SHP77 treated with DMSO at 0.1 percent for 48 hours (cell line): ENCODE measurements at places on chromosomes 16 and 17.

GRCh38 chr17:73932216-73932749, 271.2 kb upstream of the RPL38 start:
- no peak for DNase-seq

DNA sequence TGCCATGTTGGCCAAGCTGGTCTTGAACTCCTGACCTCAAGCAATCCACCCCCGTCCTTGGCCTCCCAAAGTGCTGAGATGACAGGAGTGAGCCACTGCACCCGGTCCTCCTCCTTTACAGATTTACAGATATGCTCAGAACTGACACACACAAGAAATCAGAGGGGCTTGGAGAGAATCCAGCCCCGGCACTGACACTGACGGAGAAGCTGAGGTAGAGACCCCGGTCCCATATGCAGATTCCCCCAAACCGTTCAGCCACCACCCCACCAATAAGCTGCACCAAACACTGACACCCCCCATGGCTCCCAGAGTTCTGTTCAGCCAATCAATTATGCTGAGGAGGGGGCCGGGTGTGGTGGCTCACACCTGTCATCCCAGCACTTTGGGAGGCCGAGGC, 141.1 kb upstream of the RPH3AL start:
- DNase-seq = no peak

- peak; percentile 30 for DNase-seq
Observed at GRCh38 chr16:71882505-71883167, 1.3 kb downstream of the ZNF821 start.

DNA sequence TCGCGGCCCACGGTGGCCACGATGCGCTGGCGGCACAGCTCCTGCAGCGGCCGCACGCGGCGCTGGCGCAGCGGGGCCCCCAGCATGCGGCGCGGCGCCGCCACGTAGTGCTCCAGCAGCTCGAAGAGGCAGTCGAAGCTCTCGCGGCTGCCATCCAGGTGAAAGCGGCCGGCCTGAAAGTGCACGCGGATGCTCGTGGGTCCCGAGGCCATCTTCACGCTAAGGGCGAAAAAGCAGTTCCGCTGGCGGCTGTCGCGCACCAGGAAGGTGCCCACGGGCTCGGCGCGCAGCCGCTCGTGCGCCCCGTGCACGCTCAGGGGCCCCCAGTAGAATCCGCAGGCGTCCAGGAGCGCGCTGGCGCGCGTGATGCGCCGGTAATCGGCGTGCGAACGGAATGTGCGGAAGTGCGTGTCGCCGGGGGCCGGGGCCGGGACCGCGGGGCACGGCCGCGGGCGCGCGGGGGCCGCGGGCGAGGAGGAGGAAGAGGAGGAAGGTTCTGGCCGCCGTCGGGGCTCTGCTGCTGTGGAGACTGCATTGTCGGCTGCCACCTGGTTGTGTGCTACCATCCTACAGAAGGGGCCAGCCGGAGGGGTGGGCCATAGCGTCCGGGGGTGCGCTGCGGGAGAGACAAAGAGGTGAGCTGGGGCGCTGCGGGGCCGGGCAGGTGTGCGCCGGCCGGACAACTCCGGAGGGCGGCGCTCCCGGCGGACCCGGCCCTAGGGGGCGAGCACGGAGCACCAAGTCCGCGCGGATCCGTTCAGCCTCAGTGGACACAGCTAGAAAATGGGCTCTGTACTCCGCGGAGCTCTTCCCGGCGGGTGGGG, 879 bp downstream of the SOCS1 start:
- no peak for DNase-seq

GRCh38 chr17:80901319-80901718, 90.3 kb upstream of the CHMP6 start:
- no peak for DNase-seq

DNA sequence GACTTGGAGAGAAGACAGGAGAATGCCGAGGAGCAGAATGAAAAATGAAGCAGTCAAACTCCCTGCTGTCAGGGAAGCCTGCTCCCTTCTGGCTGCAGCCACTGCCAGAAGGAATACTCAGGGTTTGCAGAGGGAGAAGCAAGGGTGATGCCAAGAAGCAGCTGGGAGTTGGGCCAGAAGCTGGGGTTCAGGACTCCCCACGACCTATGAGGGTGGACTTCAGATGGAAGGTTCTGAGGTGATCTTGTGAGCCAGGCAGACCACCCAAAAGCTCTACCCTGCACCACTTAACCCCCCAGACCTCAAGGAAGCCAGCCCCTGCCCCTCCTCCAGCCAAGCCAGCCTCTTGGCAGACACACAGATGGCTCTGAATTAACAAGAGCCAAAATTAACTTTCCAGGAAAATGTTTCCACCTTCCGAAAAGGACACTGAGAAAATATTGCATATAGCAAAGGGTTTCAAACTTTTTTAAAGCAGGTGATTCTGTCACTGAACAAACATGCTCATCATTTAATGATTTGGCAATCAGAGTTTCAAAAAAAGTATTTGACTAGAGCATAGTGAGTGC, 126.0 kb upstream of the ERCC4 start:
- DNase-seq = no peak

DNA sequence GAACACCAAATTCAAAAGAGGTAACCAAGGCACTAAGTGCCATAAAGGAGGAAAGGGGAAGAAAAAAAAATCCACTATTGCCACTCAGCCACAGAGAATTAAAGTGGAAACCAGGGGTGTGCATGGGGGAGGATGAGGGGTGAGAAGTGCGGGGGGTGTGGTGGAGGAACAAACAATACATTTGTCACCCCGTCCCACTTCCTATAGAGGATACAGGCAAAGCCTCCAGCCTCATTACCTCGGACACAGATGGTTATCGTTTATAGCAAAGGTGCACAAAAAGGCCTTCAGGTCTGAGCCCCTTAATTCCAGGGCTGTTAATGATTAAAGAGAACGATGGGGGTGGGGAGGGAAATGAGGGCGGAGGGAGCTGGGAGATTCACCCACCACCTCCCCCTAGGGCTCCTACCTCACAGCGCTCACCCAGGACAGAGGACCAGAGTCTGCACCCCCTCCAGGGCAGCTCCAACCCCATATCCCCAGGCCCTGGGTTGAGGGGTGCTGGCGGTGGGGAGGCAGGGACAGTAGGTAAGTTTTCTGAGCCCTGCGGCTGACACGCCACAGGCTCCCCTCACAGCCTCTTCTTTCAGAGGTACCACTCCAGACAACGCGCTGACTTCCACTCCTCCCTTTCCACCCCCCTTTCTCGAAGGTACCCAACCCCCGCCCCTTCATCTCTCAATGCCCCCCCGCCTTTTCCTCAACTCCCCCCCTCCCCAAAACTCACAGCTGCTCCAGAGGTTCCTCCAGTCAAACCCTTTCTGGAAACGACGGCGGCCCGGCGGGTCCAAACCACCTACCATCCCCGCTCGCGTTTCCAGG, 470 bp downstream of the DCUN1D3 start:
- no peak for DNase-seq

- no peak for DNase-seq
Observed at GRCh38 chr16:59042301-59042700, 308.2 kb upstream of the GOT2 start.

GRCh38 chr17:16912021-16912962, 59.6 kb downstream of the TNFRSF13B start:
- no peak for DNase-seq

DNA sequence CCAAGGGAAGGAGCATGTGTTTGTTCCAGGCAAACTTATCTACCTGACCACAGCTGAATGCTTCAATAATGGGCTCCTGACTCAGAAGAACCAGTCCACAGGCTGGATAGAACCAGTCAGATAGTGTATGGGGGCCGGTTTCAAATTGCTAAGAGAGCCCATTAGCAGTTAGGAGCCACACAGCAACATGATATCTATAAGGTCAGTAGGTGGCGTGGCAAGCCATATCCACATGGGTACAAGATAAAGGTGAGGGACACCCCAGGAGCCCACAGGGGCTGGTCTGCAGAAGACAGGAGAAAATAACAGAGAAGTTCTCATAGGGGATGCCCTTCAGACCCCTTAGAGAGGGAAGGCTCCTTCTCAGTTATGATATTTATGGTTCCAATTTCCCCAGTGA, 31.6 kb upstream of the CDRT15 start:
- no peak for DNase-seq

DNA sequence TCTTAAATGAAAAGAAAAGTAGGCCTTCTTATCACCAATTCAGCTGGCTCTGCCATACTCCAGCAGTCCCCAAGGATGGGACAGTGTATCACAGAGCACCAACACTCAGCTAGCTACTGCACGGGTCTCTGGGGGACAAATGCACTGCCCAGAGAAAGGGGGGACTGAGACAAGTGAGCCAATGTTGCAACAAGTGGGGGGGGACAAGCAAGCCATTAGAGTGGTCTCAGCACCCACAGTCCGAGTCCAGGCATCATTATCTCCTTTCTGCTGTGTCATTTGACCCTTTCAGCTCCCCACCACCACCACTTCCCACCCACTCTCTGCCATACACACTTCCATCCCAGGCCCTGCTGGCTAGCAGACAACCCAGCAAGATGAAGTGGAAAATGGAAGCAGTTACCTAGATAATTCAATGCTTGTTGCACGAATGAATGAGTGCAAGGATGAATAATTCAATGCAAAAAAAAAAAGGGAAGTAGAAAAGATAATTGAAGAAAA, 7.0 kb downstream of the TMEM132E start:
- DNase-seq = no peak

GRCh38 chr16:53768593-53768992, 64.6 kb downstream of the FTO start:
- DNase-seq = no peak

DNA sequence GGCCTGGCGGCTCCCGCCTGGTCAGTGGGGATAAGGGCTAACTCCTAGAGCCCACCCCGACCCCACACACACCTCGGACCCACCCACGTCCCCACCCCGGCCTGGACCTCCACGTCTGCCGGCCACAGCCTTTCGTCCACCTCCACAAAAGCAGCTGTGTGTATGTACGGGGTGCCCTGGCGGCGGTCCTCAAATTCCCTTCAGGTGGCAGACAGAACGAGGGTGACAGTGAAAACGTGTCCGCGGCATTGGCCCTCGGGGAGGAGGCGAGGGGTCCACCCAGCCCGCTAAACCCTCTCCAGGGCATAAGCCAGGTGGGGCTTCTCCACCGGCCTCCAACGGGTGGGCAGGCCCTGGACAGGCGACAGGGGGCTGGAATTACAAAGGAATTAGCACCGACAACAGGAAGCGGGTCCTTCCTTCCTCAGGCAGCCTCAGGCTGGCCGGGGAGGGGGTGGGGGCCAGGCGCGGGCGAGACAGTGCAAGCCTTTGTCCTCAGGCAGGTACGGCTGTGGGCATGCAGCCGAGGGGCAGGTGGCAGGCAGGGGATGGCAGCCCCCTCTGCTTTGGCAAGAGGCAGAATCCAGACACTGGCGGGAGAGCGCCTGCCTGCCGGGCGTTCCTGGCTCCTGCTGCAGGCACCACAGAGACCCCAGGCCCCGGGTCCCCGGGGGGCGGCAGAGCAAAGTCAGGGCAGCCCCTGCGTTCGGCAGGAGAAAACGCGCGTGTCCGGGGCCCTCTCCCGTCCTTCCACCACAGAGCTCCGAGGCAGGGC, 12.3 kb upstream of the PITPNA start:
- DNase-seq = peak; percentile 79

- no peak for DNase-seq
Observed at GRCh38 chr17:45292696-45293412, 24.0 kb downstream of the MAP3K14 start.

DNA sequence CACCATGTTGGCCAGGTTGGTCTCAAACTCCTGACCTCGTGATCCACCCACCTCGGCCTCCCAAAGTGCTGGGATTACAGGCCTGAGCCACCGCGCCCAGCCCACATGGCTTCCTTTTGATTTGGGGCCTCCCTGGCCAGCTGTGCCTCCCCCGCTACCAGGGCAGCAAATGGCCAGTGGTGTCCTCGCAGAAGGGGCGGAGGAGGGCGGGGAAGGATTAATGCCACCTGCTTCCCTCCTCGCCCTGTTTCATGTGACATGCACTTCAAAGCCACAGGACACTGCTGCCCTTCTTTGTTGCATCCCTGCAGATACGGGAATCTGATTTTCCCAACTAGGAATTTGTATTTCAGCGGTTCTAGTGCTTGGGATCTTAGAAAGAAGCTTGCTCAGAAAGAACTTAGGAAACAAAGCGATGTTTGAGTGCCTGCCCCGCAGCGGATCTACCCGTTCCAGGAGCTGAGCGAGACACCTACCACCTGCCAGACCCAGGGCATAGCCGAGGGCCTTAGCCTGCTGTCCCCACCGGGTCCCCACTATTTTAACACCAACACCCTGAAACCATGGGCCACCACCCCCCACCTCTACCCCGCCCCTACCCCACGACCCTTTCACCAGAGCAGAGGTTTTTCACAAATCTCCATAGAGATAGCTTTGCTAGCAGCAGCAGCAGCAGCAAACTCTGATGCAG, 37.7 kb upstream of the CCDC182 start:
- DNase-seq = peak; percentile 23

DNA sequence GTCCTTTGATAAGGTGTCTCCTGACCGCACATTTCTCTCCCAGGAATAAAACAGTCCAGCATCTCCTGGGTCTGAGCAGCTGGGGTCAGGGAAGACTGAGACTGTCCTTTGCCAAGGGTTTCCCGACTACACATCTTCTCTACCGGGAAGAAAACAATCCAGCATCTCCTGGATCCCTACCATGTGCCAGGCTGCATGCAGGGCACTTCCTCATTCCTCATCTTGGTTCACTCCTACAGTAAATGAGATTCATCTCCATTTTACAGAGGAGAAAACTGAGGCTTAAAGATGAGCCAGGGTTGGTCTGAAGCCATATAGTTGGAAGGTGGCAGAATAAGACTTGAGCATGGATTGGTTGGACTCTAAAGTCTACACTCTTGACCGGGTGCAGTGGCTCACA, 36.7 kb downstream of the NOG start:
- no peak for DNase-seq

DNA sequence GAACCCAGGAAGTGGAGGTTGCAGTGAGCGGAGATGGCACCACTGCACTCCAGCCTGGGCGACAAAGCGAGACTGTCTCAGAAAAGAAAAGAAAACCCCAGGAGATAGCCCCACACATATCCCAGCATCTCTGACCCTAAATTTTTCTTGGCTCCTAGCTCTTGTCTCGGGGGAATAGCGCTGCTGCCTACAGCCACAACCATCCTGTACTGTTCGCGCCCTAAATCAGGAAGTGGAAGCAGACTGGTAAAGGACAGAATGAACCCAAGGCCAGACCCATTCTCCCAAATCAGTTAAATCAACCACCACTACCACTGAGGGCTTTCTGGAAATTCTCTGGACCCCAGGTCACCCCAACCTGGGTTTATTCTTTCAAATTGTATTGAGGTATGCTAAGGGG, 1.7 kb downstream of the CTDNEP1 start:
- DNase-seq = no peak
